Retinal pigment epithelial cell (primary cell): ENCODE measurements at places on chromosomes 6 and 20.

- DNase-seq = no peak
Measured at GRCh38 chr6:39602601-39603519, 122.3 kb downstream of the KIF6 start.

GRCh38 chr6:38796850-38797249, 81.7 kb downstream of the DNAH8 start:
- no peak for DNase-seq

- DNase-seq = no peak
Measured at GRCh38 chr6:48139818-48140614, 29.0 kb upstream of the PTCHD4 start.

DNA sequence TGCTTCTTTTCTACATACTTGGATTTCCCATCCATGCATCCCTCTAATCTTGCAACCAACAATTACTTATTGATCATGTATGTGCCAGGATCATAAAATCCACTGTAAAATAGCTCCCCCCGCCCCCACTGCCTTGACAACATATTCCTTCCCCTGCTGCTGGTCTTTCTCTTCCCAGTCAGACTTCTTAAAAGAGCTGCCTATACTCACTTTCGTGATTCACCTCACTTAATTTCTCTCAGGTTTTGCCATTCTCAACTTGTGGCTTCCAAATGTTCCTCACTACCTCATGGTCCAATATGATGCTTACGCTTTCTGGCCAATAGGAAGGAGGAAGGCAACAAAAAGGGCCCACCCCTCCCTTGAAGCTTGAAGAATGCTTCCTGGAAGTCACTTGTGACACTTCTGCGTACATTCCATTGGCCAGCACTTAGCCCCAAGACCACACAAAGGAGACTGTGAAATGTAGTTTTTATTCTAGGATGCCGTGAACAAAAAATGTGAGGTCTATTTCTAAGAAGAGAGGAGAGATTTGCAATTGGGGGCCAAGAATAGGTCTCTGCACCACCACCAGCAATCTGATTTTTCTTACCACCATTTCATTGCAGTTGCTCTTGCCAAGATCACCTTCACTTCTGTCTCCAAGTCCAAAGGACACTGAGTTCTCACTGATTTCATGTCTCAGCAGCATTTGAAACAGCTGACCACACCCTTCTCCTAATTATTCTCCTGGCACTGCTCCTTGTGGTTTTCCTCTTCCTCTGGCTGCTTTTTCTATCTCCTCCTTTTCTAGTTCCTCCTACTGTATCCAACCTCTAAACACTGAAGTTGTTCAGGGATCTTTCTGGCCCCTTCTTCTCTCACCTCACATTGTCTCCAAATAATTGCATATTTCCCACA, 30.8 kb downstream of the CD164 start:
- DNase-seq = no peak

DNA sequence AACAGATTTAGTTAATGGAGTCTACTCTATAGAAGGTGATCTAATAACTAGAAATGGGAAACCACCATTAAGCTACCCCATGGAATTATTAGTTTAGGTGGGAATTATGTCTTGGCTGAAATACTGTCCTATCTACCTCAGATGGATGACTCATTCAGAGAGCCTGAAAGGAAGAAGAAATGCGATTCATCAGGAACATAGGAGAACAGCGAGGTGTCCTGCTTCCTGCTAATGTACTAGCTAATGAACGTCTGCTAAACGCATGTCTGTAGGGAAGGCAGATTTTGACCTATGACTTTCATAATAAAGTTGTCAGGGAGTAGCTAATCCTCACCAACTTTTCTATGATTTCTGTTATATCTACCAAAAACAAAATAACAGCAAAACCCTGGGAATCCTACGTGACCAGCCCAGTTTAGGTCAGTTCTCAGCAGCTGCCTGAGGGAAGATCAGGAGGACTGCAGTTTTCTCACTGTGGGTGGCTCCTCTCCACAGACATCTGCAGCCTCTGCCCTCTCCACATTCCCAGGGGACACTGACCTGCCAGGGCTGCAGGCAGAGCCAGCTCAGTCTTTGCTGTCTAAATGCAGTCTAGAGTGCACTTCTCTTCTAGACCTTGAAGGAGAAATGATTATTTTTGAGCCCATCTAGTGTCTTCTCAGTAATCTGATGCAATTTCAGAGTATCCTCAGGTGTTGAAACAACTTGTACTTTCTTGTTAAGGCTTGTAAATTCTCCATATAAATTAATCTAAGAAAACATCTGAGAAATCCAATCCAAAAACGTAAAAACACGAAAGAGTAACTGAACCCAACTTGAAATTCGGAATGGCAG, 18.1 kb upstream of the SFT2D1 start:
- no peak for DNase-seq

DNA sequence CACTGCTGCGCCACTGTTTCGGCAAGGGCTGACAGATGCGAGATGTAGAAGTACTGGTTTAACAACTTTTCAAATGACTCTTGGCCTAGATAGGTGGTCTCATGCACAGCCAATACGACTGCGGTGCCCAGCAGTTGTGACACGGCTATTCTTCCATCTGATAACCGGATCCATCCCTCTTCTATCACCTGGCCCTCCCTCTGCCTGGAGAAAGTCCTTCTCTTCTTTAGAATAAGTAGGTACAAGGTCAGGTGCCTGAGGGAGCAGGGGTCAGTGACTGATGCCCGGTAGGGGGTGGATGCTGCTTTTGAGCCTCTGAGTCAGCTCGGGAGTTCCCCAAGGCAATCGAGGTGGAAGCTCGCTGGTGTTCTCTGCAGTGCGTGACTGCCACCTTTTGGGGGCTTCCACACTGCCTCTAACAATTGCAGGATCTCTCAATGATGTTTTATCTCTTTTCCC, 166.8 kb upstream of the GRIK2 start:
- no peak for DNase-seq

DNA sequence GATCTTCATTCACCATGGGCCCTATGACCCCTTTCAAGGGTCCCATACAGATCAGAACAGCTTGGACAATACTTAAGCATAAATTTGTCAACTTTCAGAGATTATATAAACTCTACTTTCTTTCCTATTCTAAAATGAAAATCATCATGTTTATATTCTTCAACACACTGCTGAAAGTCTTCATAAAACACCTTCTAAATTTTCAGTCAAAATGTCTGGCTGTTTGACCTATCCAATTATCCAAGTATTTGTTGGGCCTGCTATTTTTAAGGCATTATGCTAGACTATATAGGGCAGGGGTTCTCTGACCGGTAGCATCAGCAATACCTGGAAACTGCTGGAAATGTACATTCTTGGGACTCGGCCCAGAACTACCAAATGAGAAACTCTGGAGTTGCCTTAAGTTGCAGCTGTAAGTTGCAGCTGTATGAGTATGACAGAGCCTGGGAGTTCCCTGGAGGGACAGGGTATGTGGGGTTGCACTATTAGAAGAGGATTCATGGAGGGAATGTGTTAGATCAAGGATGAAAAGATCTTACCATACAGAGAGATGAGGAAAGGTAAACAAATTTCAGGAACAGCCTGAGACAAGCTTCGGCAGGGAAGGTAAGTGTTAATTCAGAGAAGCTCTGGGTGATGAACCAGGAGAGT, 293.0 kb downstream of the ADGB start:
- DNase-seq = no peak
